ENCODE measurements at places on chromosomes 1 and 21.

GRCh38 chr1:201268604-201269151, 14.6 kb upstream of the PKP1 start:
- DNase-seq: no peak

DNA sequence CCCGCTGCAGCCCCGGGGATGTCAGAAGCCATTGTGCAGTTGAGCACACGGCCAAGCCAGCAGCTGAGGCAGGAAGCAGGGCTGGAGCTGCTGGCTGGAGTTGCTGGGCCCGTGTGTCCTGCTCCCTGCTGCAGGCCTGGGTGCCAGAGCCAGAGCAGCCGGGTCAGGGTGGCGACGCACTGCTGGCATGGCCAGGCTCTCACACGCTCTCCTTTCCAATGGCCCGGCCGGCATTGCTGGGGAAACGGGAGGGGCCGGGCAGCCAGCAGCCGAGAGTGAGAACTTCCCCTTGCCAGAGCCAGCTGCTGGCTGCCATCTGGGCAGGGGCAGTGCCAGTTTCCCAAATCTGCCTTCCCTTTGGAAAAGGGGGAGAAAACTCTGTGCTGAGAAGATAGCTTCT, 82.4 kb upstream of the PROX1 start:
- no peak for DNase-seq

DNA sequence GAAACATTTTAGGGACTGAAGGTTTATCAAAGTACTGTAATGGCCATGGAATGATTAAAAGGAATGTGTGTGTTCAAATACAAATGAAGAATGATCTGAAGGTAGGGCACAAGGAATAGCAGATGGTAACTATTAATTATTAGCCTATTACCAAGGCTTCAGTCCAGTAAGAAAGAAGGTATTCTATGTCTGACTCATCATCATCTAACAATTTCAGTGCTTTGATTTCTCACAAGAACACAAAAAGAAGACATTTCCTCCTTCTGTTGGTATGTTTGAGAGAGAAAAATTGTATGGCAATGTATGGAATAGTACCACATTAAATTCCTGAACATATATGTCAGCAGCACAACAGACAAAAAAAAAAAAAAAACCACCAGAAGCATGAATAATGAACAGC, 57.5 kb downstream of the TYW3 start:
- DNase-seq: no peak

GRCh38 chr1:213083112-213083445, 32.0 kb downstream of the RPS6KC1 start:
- no peak for DNase-seq

DNA sequence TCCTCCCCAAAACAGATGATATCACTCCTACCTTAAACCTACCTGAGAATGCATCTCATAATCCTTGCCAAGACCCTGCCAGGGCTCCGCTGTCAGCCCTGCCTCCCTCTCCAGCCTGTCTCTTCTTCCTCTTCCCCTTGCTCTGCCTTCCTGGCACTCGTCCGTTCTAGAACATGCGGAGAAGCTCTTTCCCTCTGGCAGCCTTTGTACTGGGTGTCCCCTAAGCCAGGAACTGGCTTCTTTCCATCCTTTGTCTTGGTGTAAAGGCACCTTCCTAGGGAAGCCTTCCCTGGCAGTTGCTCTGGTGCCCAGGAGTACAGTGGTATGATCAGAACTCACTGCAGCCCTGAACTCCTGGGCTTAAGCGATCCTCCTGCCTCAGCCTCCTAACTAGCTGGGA, 36.1 kb downstream of the CTNNBIP1 start:
- DNase-seq: no peak

- peak; percentile 30 for DNase-seq
Measured at GRCh38 chr1:225987491-225988316, 11.4 kb downstream of the SDE2 start.

- DNase-seq: no peak
Measured at GRCh38 chr1:147336291-147336690, 93.8 kb downstream of the CHD1L start.

GRCh38 chr21:28282833-28283232, 709.8 kb downstream of the LTN1 start:
- DNase-seq: no peak

GRCh38 chr1:52007215-52008002, 16.9 kb upstream of the RAB3B start:
- no peak for DNase-seq

- no peak for DNase-seq
Measured at GRCh38 chr1:199959775-199960110, 67.8 kb upstream of the NR5A2 start.

DNA sequence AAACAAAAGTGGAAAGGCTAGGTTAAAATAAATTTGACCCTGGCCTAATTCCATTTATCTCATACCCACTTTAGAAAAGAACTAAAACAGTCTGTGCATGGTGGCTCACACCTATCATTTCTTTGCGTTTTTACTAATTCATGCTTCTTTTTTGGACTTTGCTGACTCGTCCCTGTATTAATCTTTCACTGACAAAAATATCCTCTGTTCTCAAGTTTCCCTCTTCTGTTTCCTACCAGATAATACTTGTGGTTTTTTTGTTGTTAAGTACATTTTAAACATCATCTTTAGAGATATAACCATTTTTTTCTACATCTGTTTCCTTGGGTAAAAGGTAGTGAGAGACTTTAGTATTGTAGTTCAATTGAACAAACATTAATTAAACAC, 11.5 kb downstream of the CNST start:
- no peak for DNase-seq

DNA sequence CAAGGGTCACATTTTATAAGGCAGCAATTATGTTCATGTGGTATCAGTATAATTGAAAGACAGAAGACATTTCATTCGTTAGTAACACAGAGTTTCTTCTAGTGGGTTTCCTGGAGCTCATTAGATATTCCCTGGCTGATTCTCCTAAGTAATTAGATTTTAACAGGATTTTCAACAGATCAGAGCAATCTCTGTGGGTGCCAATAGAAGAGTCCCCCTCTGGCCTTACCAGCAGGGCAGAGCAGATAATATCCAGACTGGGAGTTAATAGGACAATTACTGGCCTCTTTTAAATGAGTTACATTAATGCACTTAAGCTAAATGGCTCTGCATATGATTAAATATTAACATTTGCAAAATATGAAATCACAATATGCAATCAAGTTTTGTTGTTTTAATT, 74.2 kb upstream of the FOXD3 start:
- no peak for DNase-seq

GRCh38 chr1:64043288-64043687, 160.1 kb upstream of the UBE2U start:
- DNase-seq: no peak

GRCh38 chr1:217437376-217437775, 193.5 kb downstream of the GPATCH2 start:
- no peak for DNase-seq

DNA sequence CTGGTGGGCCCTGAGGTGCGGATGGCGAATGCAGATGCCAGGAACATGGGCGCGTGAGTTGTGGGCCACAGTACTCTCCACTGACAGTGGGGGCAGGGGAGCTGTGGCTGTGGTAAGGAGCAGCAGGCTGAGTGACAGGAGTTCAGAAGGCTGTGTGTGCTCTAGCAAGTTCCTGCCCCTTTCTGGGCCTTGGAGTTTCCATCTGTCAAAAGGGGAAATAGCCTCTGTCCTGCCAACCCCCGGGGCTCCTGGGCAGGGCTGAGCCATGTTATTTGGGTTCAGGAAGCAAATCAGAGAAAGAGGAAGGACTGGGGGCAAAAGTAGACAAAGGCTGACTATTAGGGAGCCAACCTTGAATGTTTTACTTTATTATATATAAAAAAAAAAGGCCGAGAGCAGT, 19.5 kb upstream of the MFN2 start:
- no peak for DNase-seq

- DNase-seq: no peak
Measured at GRCh38 chr1:43035821-43036741, 77.4 kb upstream of the SLC2A1 start.

DNA sequence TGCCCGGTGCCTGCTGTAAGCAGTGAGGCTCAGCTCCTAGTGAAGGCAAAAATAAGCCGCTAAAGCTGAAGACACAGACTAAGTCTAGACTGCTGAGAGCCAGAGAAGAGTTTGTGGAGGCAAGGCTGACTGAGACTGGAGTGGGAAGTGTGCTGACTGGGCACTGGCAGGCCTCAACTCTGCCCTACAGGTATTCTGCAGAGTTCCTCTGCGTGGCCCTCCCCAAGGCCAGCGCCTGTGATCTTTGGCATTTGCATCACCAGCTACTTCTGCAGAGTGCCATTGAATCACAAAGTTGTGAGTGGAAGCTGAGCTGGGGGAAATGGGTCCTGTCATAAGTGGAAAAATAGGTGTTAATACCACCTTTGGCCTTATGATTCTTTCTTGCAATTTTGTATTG, 905.7 kb downstream of the PLA2G4A start:
- DNase-seq: no peak

GRCh38 chr1:205286335-205286950, 35.1 kb downstream of the NUAK2 start:
- DNase-seq: no peak

- no peak for DNase-seq
Measured at GRCh38 chr1:74729741-74730478, 2.9 kb downstream of the CRYZ start.

DNA sequence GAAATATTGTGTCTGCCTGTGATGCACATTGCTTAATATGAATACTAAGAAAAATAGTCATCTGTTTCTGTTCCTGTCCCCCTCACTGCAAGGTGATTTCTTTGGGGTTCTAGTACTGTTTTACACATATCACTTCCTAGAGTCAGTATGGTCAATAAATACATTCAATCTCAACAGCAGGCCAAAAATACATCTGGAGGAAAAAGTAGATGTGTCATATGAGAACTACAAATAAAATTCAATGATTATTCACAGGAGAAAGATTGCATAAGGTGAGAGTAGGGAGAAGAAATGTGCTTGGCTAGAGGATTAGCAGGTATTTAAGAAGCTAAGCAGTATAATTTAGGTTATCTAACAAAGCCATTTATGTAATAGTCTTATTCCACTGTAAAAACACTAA, 45.3 kb upstream of the SAMSN1 start:
- DNase-seq: no peak

DNA sequence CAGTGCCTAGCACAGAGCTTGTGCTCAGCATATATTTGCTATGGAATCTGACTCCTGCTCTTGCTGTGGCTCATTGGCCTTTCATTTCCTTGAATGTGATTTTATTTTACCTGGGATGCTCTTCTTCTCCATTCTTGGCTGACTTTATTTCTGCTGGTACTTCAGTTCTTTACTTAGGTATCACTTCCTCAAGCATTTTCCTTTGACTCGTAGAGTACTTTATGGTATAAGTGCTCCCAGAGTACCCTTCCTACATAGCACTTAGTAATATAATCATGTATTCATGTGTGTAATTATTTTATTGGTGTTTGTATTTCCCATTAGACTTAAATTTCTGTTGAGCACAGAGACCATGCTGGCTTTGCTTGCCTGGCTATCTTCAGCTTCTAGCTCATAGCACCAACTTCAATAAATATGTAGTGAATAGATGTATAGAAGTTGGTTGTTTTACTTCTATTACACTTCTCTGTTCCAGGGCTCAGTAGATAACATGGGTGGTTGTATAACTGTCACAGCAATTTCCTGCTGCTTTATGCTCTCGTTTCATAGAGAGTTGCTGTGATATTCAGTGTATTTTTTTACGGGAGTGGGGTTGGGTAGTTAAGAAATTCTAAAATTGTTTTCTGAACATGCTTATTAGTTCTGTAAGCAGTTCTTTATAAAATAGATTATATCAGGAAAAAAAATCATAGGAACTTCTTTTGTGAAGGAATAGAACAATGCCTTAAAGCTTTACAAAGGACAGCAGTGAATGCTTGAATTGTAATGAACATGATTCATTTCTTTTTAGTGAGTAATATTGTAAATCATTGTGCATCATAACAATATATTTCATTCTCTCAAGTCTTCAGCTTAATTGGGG, 112.2 kb downstream of the NEK7 start:
- DNase-seq: no peak

DNA sequence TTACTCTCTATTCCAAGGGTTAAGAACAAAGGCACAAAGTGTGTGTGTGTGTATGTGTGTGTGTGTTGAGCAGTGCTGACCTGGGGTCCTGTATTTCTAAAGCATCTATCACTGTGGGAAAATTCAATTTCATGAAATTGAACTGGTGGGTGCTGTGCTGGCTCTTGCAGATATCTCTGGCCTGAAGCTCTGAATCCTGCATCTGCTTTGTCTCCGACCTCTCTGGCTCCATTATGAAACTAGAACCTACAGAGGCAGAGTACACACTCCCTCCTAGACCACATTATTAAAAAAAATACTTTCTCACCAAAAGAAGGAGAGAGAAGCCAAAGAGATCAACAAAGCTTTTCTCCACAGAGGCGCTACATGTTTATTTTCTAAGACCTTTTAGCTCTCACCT, 88.4 kb upstream of the PDE4B start:
- DNase-seq: no peak

DNA sequence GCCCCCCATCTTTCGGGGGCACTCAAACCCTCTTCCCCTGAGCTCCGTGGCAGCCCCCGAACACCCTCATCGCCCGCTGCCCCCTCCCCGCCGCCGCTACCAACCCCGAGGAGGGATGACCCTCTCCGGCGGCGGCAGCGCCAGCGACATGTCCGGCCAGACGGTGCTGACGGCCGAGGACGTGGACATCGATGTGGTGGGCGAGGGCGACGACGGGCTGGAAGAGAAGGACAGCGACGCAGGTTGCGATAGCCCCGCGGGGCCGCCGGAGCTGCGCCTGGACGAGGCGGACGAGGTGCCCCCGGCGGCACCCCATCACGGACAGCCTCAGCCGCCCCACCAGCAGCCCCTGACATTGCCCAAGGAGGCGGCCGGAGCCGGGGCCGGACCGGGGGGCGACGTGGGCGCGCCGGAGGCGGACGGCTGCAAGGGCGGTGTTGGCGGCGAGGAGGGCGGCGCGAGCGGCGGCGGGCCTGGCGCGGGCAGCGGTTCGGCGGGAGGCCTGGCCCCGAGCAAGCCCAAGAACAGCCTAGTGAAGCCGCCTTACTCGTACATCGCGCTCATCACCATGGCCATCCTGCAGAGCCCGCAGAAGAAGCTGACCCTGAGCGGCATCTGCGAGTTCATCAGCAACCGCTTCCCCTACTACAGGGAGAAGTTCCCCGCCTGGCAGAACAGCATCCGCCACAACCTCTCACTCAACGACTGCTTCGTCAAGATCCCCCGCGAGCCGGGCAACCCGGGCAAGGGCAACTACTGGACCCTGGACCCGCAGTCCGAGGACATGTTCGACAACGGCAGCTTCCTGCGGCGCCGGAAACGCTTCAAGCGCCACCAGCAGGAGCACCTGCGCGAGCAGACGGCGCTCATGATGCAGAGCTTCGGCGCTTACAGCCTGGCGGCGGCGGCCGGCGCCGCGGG, 837 bp downstream of the FOXD3 start:
- DNase-seq: peak; percentile 30
